A549 treated with GW870086 at 1 μM for 4 hours (cell line): ENCODE measurements at places on chromosomes 2 and 18. TPM values are rescaled to one million over a fixed set of nuclear protein-coding genes. Genes with fewer than 3 reads are reported as not detected.

Gene ATP6V1C2
- 0.13 to 0.31 TPM (median 0.28 TPM) in 5 replicates for total RNA-seq

Gene AKAIN1
- total RNA-seq = not detected in 5 replicates

Gene ST8SIA5
- 0.02 TPM in 1 of 5 replicates, not detected in the others for total RNA-seq

Gene BCL2
- total RNA-seq = 0.44 to 0.66 TPM (median 0.49 TPM) in 5 replicates

Gene EHD3
- total RNA-seq = 7.0 to 8.3 TPM (median 7.7 TPM) in 5 replicates

Gene PTPRN
- 0.95 to 1.9 TPM (median 1.5 TPM) in 5 replicates for total RNA-seq

Gene SLC9A4
- not detected in 5 replicates for total RNA-seq

Gene CNTNAP5
- not detected in 5 replicates for total RNA-seq

Gene NEU2
- total RNA-seq = not detected in 5 replicates

Gene APCDD1
- not detected in 5 replicates for total RNA-seq

Gene SCN9A
- total RNA-seq = 2.6 to 5.0 TPM (median 4.2 TPM) in 5 replicates

Gene FAM110C
- 0.13 to 0.71 TPM (median 0.23 TPM) in 5 replicates for total RNA-seq

Gene SERPINB4
- 0.07 to 0.26 TPM (median 0.15 TPM) in 5 replicates for total RNA-seq

Gene PKDCC
- total RNA-seq = 17.2 to 22.3 TPM (median 20.3 TPM) in 5 replicates

Gene DNAJC5G
- not detected in 5 replicates for total RNA-seq
